ENCODE measurements at places on chromosomes 16 and 17. TPM values are rescaled to one million over a fixed set of nuclear protein-coding genes. Genes with fewer than 3 reads are reported as not detected.

Gene TEKT1
- not detected for total RNA-seq

Gene RASL10B
- 2.4 TPM for total RNA-seq

Gene KRT20
- not detected for total RNA-seq

Gene TAC4
- total RNA-seq = not detected

Gene SP6
- total RNA-seq = 0.25 TPM

Gene CSH2
- total RNA-seq = not detected
